ENCODE measurements at places on chromosomes 12 and 14.

- DNase-seq: no peak
Measured at GRCh38 chr12:130849561-130850417, 10.7 kb upstream of the STX2 start.

DNA sequence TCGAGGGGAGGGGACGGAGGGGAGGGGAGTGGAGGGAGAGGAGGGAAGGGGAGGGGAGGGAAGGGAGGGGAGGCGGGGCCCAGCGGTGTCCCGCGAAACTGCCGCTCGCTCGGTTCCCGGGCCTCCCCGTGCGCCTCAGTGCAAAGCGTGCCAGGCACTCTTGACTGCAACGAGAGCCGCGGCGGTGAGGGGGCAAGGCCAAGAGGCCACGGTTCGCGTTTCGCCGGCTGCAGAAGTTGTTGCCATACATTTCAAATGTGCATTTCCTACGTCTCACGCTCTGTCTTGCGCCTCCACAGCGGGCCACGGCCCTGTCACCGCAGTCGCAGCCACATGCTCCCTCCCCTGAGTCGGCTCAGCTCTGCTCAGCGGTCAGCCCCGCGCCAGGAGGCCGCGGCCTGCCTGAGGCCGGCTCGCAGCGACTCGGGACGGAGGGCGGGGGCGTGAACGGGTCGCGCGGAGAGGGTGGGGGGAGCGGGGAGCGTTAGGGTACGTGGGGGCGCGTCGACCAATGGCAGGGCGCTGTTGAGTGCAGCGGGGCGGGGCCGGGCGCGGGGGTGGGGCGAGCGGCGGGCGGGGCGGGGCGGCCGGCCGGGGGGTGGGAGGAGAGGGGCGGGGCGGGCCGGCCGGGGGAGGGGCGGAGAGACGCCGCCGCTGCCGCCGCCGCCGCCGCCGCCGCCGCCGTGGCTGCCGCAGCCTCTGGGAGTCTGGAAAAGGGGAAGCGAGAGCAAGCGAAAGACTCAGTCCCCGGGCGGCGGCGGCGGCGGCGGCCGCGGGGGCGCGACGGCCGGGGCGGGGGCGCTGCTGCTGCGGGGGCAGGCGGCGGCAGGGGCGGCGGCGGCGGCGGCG, at the start of gene PPP2R5C:
TSS of gene PPP2R5C (plus strand) at position 678 of the 849 bp plus-strand sequence. CDS start 185 bp downstream, outside the sequence.
- DNase-seq: peak; percentile 77

DNA sequence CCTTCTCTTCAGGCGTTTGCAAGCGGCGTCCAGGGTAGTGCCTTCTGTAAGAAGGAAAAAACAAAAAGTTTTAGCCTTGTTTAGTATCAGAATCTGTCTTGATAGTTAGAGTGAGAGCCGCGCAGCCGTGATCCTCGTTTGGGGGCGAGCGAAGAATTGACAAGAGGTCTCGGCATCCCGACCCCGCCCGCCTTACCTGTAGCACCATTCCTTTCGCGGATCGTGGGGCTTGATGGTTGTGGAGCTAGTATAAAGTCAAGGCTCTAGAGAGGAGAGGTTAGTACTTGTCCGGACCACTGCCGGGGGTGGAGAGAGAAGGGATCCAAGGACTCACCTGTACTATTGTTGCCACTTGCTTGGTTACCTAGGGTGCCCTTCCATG, 494 bp downstream of the TMTC3 start:
- no peak for DNase-seq

GRCh38 chr14:80784820-80785219, 156.7 kb downstream of the CEP128 start:
- no peak for DNase-seq

DNA sequence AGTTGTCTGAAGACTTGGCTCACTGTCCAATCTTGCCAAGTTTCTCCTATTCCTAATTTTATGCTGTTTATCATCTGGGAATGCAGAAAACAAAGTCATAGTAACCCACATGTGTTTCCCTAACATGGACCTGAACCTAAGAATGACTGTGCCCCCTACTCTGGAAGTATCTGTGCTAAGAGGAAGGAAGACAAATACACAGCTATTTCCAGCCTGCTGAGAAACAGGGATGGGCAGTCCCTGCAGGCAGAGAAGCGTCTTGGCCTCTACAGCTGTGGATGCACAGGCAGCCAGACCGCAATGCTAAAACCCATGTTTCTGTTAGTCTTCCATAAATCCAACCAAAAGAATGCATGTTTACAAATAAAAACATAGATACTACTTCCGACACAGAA, 56.2 kb downstream of the DUSP16 start:
- DNase-seq: no peak

DNA sequence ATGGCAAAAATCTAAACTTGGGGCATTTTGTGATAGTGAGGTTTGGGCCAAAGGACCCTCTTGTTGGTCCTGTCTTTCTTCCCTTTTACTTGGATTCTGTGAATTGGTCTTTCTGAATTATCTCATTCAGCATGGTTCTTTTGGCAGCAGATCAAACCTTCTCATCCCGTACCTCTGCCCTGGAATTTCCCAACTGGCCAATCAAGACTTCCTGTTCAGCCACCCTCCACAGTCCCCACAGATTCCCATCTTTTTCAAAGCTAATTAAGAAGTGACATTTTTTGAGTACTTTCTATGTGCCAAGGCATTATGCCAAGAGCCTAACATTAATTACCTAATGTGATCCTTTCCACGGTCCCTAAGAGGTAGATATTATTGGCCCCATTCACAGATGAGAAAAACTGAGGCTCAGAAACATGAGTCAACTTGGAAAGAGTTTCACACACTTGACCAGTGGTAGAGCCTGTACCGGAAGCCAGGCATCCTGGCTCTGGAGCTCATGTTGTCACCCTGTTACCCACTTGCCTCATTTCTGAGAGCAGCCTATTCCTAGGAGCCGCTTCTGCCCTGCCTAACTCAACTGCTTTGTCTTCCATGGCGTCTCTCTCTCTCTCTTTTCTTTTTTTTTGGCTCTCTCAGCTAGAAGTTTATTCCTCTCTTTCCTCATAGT, 135.9 kb downstream of the C12orf75 start:
- DNase-seq: no peak

DNA sequence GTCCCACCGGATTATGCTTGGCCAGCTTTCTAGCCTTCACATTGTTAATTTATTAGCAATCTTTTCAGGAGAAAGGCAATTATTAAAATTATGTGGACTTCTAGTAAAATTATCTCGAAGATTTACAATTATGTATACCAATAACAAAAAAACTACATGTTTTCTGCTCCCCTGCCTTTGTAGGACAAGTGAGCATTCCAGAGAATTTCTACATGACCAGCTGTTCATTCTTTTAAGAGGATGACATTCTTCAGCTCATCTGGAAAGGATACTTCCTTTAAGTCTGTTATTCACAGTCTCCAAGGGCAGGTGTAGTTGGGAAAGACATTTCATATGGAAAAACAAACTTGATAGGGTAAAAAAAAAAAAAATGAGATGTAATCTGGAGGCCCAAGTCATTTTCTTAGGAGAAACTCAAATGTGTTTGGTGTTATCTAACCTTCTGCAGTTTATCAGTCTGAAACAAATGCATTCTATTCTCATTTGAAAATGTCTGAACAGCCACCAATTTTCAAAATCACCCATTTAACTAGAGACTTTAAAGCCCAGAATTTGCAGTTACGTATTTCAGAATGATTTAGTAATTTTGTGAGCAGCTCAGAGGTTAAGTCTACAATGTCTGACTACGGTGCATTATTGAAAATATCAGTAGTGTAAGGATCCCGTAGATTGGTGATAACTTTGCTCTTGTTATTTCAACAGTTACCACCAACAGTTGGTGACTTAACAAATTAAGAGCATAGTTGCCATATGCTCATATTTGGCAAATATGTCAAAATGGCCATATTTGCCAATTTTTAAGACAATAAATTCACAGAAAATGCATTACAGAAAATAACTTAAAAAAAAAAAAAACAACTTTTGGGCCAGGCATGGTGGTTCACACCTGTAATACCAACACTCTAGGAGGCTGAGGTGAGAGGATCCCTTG, 1.8 kb upstream of the PHLDA1 start:
- DNase-seq: no peak

Measured in activated T-helper 1 cell treated with Interleukin-2 at 50 U/mL for 16 hours (primary cell).